ENCODE measurements at places on chromosomes 16 and 17. TPM values are rescaled to one million over a fixed set of nuclear protein-coding genes. Genes with fewer than 3 reads are reported as not detected.

- H3K27me3 ChIP-seq, result no peaks in the 10 kb centered on the region
- H3K36me3 ChIP-seq, result no peaks in the 10 kb centered on the region
- H3K4me1 ChIP-seq, result peaks cover 31% of the 10 kb centered on the region
- H3K4me3 ChIP-seq, result no peak overlapping the region
- no peak for DNase-seq
- no peak overlapping the region for H3K27ac ChIP-seq
Measured at GRCh38 chr16:67025210-67025550, 3.8 kb upstream of the CBFB start.

DNA sequence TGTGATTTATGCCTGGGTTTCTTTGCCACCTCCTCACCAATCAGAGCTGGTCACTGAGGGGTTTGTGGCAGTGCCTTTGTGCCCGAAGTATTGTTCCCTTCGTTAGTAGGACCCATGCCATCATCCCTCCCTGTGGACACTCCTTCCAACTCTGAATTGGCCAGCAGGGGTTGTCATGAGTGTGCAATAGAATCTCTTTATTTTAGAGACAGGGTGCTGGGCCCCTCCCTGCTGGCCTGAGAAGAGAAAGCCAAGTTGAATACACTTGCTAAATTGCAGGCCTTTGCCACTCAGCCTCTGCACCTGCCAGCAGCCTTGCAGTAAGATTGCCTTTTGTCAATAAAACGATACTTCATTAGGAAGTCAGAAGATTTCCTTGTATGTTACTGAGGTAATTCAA lies 40.7 kb upstream of the SLC12A3 start:
- peak; percentile 51 for DNase-seq
- H3K36me3 ChIP-seq, result no peaks in the 10 kb centered on the region
- no peak overlapping the region for H3K27ac ChIP-seq

- no peaks in the 10 kb centered on the region for H3K36me3 ChIP-seq
- H3K27ac ChIP-seq, result no peak within 1 kb of the TSS
- H3K4me3 ChIP-seq, result no peak within 1 kb of the TSS
- no peaks in the 10 kb centered on the region for H3K27me3 ChIP-seq
Measured at GRCh38 chr17:63881935-63882601, at the start of gene GH2. Gene GH2 (minus strand): TSS chr17:63881944. CDS start chr17:63881801, 143 bp downstream.

- H3K4me3 ChIP-seq, result no peak overlapping the region
- no peaks in the 10 kb centered on the region for H3K36me3 ChIP-seq
- H3K4me1 ChIP-seq, result no peaks in the 10 kb centered on the region
Measured at GRCh38 chr17:22463110-22463850, 771.0 kb downstream of the KCNJ18 start.

- no peaks in the 10 kb centered on the region for H3K4me1 ChIP-seq
- no peak overlapping the region for H3K4me3 ChIP-seq
- H3K36me3 ChIP-seq, result no peaks in the 10 kb centered on the region
Measured at GRCh38 chr16:64109241-64109640, 1012.6 kb downstream of the CDH11 start.

DNA sequence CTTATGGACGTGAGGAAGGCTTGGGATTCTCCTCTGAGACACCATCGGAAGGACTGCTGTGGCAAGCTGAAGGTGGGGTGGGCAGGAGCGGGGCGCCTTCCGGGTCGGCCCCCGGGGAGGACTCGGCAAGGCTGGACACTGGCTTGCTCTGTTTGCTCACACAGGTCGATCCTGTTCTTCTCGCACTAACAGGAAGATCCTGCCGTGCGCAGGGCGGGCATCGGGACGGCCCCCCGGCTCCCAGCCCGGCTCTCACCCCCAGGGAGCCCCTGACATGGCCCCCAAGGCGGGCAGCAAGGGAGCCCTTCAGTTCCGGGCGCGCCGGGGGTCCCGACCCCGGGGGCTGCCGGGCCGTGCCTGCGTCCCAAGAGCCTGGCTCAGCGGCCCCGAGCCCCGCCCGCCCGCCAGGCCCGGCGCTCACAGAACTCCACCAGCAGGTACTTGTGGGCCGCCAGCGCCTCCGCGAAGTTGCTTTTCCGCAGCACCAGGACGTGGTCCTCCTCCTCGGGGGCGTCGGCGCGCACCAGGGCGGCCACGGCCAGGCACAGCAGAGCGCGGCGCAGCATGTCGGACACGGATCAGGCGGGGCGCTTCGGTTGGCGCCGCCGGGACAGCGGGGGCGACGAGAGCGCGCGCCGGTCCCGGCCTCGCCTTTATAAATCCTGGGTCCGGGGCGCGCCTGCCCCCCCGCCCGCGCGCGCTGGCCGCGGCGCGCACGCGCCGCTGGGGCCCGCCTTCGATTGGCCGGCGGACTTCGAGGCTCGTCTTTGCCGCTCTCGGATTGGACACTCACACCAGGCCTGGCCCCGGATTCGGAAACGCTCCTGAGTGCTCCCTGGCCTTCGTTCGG lies at the start of gene P4HB:
TSS of gene P4HB (minus strand) at position 630 of the 850 bp plus-strand sequence. CDS start at position 566, 64 bp downstream.
- H3K27ac ChIP-seq, result peak within 1 kb of the TSS; percentile 96
- peak within 1 kb of the TSS; percentile 95 for H3K4me3 ChIP-seq
- H3K27me3 ChIP-seq, result no peaks in the 10 kb centered on the region
- peaks cover 44% of the 10 kb centered on the region for H3K4me1 ChIP-seq

DNA sequence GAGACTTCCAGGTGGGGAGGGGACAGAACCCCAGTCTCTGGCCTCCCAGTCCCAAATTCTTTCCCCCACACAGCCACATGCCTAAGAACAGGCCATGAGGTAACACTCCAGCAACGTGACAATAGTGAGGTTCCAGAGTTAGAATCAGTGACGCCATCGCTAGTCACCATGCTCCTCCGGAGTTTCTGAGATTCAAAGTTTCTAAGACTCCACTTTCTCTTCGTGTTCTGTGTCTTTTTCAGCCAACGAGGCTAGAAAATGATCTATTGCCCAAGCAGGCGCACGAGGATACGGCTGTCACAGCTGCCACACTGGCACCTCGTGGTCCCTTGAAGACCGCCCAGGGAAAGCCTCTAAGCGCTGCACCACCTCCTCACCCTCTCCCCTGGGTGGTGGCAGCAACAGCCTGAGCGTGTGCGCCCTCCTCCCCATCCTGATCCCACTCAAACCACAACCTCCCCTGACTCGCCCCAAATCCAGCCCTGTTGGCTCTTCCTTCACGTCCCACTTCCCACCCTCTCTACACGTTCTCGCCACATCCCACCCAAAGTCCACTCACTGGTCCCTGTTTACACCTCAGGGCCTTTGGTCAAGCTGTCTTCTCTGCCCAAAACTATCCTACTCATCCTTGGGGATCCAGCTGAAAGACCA lies 1.0 kb downstream of the MCRIP1 start:
- H3K27me3 ChIP-seq, result no peaks in the 10 kb centered on the region
- H3K36me3 ChIP-seq, result no peaks in the 10 kb centered on the region
- DNase-seq, result peak; percentile 89
- peak overlapping the region; percentile 91 for H3K27ac ChIP-seq
- H3K4me3 ChIP-seq, result peak overlapping the region; percentile 79

GRCh38 chr17:50087246-50087911 lies 7.8 kb upstream of the PDK2 start:
- H3K4me3 ChIP-seq, result no peak overlapping the region
- peak; percentile 79 for DNase-seq
- peaks cover 59% of the 10 kb centered on the region for H3K36me3 ChIP-seq

- no peaks in the 10 kb centered on the region for H3K36me3 ChIP-seq
- no peaks in the 10 kb centered on the region for H3K27me3 ChIP-seq
- peaks cover 10% of the 10 kb centered on the region for H3K4me1 ChIP-seq
- H3K4me3 ChIP-seq, result no peak overlapping the region
Measured at GRCh38 chr17:47811709-47812108, 9.9 kb downstream of the OSBPL7 start.

- peaks cover 14% of the 10 kb centered on the region for H3K4me1 ChIP-seq
- no peak overlapping the region for H3K4me3 ChIP-seq
- H3K27ac ChIP-seq, result no peak overlapping the region
- H3K36me3 ChIP-seq, result no peaks in the 10 kb centered on the region
Measured at GRCh38 chr17:36195434-36196130, 976 bp downstream of the CCL3L1 start.

DNA sequence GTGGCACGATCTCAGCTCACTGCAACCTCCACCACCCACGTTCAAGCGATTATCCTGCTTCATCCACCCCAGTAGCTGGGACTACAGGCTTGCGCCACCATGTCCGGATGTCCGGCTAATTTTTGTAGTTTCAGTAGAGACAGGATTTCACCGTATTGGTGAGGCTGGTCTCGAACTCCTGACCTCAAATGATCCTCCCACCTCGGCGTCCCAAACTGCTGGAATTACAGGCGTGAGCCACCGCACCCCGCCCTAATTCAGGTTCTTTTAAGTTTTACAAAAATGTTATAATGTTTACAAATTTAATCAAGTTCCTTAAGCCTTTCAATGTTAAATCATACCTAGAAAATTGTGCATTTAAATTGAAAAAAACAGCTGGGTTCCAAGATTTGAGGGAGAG lies 13.3 kb upstream of the GJD3 start:
- H3K4me3 ChIP-seq, result no peak overlapping the region
- no peak for DNase-seq
- no peaks in the 10 kb centered on the region for H3K36me3 ChIP-seq

GRCh38 chr17:29084541-29085146 lies 41.7 kb downstream of the PIPOX start:
- no peak for DNase-seq
- H3K36me3 ChIP-seq, result no peaks in the 10 kb centered on the region
- H3K27me3 ChIP-seq, result no peaks in the 10 kb centered on the region
- H3K27ac ChIP-seq, result no peak overlapping the region
- H3K4me1 ChIP-seq, result no peaks in the 10 kb centered on the region

- H3K4me1 ChIP-seq, result peaks cover 37% of the 10 kb centered on the region
- no peaks in the 10 kb centered on the region for H3K27me3 ChIP-seq
- H3K27ac ChIP-seq, result peak overlapping the region; percentile 100
- peak overlapping the region; percentile 81 for H3K4me3 ChIP-seq
Measured at GRCh38 chr17:8151641-8152111, 528 bp downstream of the PER1 start.

DNA sequence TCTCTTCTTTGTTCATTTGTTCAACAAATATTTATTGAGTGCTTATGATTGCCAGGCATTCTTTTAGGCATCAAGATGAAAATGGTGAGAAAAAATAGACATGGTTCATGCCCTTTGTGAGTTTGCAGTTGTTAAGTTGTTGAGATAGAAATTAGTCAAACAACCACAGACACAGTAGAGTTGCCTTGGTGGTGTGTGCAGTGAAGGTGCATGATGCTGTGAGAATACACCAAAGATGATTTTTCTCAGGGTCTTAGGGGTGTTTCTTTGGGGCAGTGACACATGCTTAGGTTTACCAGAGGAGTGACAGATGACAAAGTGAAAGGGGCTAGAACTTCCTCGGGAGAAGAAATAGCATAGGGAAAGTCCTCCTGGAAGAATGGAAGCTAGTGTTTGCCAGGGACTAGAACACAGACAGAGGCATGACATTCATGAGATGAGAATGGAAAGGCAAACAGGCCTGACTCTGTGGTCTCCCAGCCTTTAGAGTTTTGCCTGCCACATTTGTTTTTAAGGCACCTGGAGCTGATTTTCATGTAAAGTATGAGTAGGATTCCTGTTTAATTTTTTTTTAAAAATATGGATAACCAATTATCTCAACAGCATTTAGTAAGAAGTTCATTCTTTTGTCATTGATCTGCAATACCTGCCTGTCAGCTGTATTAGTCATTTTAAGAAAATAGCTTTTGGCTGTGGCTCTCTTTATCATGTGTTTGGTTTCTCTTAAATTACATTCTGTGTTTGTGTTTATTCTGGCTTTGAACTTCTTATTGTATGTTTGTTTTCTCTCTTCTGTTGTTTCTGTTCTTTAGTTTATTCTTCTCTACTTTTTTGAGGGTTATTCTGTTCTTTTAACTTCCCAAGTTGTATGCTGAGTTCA lies 36.6 kb downstream of the CYLD start:
- H3K27me3 ChIP-seq, result no peaks in the 10 kb centered on the region
- peaks cover 24% of the 10 kb centered on the region for H3K36me3 ChIP-seq
- H3K4me1 ChIP-seq, result no peaks in the 10 kb centered on the region

DNA sequence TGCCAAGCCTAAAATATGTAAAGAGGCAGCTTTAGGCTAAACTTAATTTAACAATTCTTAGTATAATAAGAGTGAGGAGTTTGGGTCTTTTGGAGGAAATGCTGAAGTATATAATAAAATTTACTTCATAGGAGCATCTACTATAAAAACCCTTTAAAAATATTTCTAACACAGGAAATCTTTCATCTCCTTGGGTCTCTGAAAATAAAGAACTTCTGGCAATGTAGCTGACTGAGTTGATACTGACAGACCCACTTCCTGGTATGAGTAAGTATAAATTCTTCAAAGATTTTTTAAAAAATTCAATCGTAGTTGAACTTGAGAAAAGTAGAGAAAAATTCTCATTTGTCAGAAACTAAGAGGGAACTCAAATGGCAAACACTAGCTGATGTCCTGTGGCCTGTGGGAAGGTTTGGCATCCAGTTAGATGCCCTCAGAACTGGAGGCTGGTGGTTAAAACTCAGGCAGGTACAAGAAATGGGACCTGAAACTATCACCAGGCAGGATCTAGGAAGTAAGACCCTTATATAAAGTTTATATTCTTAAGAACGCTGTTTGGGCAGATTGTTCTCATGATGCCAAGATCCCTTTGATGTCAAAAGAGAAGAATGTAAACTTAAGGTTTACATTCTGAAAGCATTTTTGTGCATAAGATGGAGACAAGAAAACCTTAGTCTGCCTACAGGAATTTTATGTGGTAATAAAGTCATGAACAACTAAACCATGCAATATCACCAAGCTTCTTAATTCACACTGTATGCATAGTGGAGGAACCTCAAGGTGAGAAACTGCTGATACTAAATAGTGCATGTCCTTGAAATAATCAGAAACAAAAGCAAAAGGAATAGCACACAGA lies 6.2 kb downstream of the KRTAP4-6 start:
- no peak overlapping the region for H3K4me3 ChIP-seq
- no peaks in the 10 kb centered on the region for H3K36me3 ChIP-seq
- no peaks in the 10 kb centered on the region for H3K27me3 ChIP-seq
- peak overlapping the region; percentile 33 for H3K27ac ChIP-seq

The CBLN1 gene
- not detected for total RNA-seq

The CPHXL2 gene
- not detected for total RNA-seq

The CRHR1 gene
- not detected for total RNA-seq

The CES5A gene
- total RNA-seq, result not detected

The KRT12 gene
- total RNA-seq, result not detected

The LRRC37A gene
- total RNA-seq, result 2.3 TPM

The GUCY2D gene
- total RNA-seq, result 0.22 TPM

The AGRP gene
- not detected for total RNA-seq

The RNFT1 gene
- 29.1 TPM for total RNA-seq

The GRAP gene
- not detected for total RNA-seq

The GLTPD2 gene
- 2.2 TPM for total RNA-seq
